ENCODE measurements at places on chromosomes 11 and 22. TPM values are rescaled to one million over a fixed set of nuclear protein-coding genes. Genes with fewer than 3 reads are reported as not detected.

- H3K27me3 ChIP-seq, result no peaks in the 10 kb centered on the region
- H3K27ac ChIP-seq, result no peak overlapping the region
- H3K4me3 ChIP-seq, result no peak overlapping the region
- no peaks in the 10 kb centered on the region for H3K36me3 ChIP-seq
- DNase-seq, result no peak
- no peaks in the 10 kb centered on the region for H3K4me1 ChIP-seq
Measured at GRCh38 chr11:110470716-110471115, 41.0 kb downstream of the FDX1 start.

- no peak overlapping the region for H3K27ac ChIP-seq
- no peaks in the 10 kb centered on the region for H3K36me3 ChIP-seq
- no peaks in the 10 kb centered on the region for H3K27me3 ChIP-seq
Measured at GRCh38 chr22:50578776-50579310, 616 bp upstream of the CPT1B start.

GRCh38 chr11:17738151-17738973, 3.8 kb downstream of the KCNC1 start:
- no peaks in the 10 kb centered on the region for H3K36me3 ChIP-seq
- no peaks in the 10 kb centered on the region for H3K27me3 ChIP-seq
- H3K4me3 ChIP-seq, result no peak overlapping the region
- no peak for DNase-seq

GRCh38 chr11:66548041-66548440, 1.3 kb downstream of the ACTN3 start:
- no peaks in the 10 kb centered on the region for H3K36me3 ChIP-seq
- H3K27ac ChIP-seq, result no peak overlapping the region
- H3K27me3 ChIP-seq, result no peaks in the 10 kb centered on the region
- no peak overlapping the region for H3K4me3 ChIP-seq
- DNase-seq, result no peak

CELSR1 gene
- total RNA-seq, result 4.1 TPM

Measured in ovary (tissue), 10 donors.